NCI-H345 (cell line): ENCODE measurements at places on chromosomes 7 and 10.
A peak's percentile ranks its signal among the peaks of the same experiment; 100 is the strongest.

- no peak for DNase-seq
Observed at GRCh38 chr10:48470115-48470892, 134.6 kb downstream of the ARHGAP22 start.

DNA sequence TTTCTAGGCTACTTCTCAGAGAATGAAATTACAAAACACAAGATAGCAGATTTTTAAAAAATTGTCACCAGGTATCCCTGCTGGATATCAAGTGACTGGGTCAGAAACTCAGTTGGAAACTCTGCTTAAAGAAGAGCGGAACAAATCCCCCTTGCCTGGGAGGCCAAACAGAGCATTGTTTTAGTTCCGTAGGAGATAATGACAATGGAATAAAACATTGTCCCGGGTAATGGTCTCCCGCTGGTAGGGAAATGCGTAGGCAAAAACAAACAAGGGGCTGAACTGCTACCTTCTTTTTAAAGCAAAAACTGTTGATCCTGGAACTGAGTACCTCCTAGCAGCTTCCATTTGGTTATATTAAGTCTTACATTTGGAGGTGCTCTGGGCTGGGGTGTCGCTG, 21.3 kb upstream of the VAX1 start:
- no peak for DNase-seq

- peak; percentile 80 for DNase-seq
Observed at GRCh38 chr10:100340948-100341847, 5.8 kb upstream of the SCD start.

DNA sequence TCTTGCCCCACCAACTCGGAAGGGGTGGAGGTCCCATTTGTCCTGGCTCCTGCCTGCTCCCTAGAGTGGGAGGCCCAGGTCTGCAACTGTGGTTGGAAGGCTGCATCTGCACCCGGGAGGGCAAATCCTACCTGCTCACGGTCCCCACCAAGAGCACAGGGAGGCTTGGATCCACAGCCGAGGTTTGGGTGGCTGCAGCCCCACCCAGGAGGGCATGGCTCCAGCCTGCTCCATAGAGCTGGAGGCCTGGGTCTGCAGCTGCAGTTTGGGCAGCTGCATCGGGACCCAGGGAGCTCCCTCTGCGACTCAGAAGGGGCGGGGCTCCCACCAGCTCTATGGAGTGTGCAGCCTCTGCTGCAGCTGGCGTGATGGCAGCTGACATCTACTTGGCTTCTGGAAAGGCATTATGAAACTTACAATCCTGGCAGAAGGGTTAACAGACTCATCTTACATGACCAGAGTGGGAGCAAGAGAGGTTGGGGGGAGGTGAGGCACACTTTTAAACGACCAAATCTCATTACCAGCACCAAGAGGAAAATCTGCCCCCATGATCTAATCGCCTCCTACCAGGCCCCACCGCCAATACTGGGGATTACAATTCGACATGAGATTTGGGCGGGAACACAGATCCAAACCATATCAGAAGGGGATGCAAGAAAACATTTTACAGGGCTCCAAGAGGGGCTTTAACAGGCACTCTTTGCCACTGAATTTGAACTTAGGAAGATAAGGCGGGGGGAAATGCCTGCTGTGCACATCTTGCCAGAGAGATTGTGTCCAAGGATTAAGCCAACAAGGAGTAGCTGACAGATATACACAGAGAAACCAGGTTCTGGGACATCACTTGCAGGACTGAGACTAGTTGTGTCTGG, 8.2 kb upstream of the BLVRA start:
- no peak for DNase-seq

- no peak for DNase-seq
Observed at GRCh38 chr7:65931685-65932084, 50.3 kb downstream of the GUSB start.

- DNase-seq = no peak
Observed at GRCh38 chr7:47354071-47354470, 227.8 kb downstream of the TNS3 start.

- DNase-seq = no peak
Observed at GRCh38 chr7:285731-286130, 4.2 kb upstream of the FOXL3 start.

DNA sequence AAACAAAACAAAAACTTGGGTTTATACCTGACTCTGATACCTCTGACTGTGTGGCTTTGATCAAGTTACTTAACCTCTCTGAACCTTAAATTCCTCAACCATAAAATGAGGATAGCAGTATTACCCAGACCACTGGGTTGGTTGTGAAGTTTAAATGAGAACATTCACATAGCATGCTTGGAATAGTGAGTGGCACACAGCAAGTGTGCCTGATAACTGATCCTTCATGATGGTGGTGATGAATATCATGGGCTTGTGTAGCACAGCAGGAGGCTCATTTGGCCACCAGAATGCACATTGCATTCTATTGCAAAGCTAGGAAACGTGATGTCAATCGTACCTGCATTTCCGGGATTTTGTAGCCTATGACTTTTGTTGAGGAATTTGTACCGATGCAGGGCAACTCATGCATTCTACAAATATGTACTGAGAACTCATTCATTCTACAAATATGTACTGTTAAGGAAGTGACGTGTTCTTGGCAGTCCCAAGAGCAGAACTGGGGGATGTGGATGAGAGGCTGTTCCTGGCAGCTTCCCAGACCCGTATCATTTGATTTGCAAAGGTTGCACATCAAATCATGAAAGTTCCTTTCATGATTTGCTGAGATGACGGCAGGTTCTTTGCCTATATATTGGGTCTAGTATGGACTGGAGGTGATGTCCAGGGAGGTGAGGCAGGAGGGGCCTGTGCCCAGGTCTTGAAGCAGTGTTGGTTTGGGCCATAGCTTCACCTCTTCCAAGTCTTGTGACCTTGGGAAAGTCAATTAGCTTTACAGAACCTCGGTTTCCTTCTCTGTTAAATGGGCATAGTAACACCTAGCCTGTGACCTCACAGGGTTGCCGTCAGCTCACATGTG, 94.6 kb upstream of the SMNDC1 start:
- no peak for DNase-seq
